Heart right ventricle (tissue), 16 donors: ENCODE measurements at places on chromosomes 3 and 15. TPM values are rescaled to one million over a fixed set of nuclear protein-coding genes. Genes with fewer than 3 reads are reported as not detected.

GRCh38 chr3:294096-294495 is 97.5 kb downstream of the CHL1 start:
- no peak for DNase-seq

GRCh38 chr3:188152660-188153436 is 1.1 kb upstream of the LPP start:
- DNase-seq: peak; percentile 41

DNA sequence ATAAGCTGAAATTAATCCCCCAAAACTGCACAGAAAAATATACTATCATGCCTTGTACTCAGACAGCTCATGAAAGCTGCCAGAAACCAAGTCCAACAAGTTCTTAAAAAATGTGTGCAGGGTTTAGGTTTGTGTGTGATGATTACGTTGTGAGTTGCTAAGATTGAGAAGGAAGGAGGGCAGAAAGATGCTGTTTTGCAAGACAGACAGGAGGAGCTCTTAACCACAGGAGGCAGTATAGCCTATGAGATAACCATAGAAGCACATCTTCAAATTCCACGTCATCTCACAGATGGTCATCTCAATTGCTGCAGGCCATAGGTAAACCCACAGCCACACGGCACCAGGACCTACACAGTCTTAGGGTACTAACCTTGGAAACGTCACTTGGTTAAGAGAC is 191.9 kb downstream of the STT3B start:
- DNase-seq: no peak

The PDCD7 gene
- total RNA-seq: 15.6 TPM

GRCh38 chr15:101167753-101168462 is 83.9 kb downstream of the CHSY1 start:
- DNase-seq: peak; percentile 86

DNA sequence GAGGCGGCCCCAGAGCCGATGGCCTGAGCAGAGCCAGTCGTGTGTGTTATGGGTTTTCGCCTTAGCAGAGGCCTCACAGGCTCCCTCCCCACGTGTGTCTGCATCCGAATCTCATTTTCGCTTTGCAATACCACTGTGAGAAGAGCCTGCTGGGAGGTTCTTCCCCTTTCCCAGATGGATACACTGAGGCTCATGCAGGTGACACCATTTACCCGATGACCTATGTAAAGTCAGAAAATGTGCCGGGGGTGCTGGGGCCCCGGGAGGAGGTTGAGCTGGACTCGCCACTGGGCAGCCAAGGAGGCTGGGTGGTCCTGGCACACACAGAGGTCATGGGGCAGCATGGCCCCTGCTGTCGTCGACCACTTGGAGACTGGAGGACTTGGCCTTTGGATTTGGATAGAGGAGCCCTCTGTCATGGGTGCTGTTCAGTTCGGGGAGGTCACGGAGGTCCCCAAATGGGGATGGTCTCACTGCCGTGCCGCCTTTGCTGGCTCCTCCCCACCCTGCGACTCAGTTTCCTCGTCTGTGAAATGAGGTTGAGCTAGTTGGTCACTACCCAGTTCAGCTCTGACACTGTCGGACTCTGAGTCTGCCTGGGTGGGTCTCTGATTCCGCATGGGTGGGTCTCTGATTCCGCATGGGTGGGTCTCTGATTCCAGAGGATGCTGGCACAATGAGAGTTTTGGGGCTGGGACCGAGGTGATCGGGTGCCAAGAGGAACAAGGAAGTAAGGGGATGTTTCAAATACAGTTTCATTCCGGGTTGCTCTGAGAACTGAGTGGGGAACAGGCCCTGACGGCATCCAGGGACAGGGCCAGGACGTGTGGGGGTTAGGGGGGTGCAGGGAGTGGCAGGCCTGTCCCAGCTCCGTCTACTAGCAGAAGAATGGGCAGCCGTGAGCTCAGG is 23.2 kb upstream of the MUC4 start:
- DNase-seq: no peak

GRCh38 chr3:100915706-100916495 is 77.3 kb downstream of the ABI3BP start:
- DNase-seq: no peak

The SPSB4 gene
- 6.7 TPM for total RNA-seq

The SUCNR1 gene
- total RNA-seq: 0.10 TPM

DNA sequence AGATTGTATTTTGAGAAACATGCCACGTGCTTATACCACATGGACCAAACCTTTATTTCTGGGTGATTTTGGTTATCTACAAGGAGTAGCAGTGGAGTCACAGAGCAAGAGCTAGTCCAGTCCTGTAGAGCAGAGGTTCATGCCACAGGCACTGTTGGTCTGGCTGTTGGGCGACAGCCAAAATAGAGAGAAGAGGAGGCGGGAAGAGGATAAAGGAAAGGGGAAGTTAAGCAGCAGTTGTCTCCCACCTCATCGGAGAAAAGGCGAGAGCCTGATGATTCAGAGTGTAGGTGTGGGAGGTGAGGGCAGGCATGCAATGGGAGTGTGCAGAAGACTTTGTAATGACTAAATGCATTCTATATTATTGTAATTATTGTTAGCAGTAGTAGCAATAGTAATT is 237.5 kb upstream of the ROPN1 start:
- DNase-seq: no peak

DNA sequence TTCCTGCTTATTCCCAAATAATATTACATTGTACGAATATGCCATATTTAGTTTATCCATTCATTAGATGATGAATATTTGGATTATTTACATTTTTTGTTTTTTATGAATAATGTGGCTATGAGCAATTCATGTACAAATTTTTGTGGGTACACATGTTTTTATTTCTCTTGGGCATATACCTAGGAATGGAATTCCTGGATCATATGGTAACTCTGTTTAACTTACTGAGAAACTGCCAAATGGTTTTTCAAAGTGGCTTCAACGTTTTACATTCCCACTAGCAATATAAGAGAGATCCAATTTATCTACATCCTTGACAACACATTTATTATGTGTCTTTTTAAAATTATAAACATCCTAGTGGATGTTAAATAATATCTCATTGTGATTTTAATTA is 362.0 kb upstream of the TMCO5A start:
- no peak for DNase-seq
